ENCODE measurements at places on chromosomes 1 and 21. TPM values are rescaled to one million over a fixed set of nuclear protein-coding genes. Genes with fewer than 3 reads are reported as not detected.
A peak's percentile ranks its signal among the peaks of the same experiment; 100 is the strongest.

S100A8 gene
- 0.93 TPM for total RNA-seq

MCOLN2 gene
- total RNA-seq, result 60.1 TPM

DNA sequence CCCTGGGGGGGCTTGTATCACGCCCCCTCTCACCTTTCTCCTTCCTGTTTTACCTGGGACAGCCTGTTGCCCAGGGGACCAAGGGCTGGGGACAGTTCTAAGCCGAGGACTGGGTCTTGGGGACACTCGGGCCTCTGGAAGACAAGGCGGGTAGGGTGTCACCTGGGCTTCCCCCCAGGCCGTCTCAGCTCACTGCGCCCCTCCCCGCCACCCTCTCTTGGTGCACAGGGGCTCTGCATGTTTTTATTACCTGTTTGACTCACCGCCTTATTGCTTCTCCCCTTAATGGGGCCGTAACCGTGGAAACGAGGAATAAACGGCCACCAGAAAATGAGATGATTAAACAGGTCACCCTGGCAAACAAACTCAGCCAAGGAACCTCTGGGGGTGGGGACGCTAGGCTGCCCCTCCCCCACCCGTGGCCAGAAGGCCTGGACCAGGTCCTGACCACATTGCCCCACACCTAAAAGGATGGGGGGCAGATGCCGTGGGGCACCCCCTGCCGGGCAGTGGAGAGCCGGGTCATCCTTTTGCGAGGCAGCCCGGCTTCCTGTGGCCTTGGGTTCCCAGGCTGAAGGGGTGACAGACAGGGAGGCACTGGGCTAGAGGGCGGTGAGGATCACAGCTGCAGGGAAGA lies 109.9 kb downstream of the CASZ1 start:
- no peak overlapping the region for H3K27ac ChIP-seq
- peaks cover 5% of the 10 kb centered on the region for H3K4me1 ChIP-seq
- no peak for DNase-seq
- peaks cover 12% of the 10 kb centered on the region for H3K36me3 ChIP-seq

DNA sequence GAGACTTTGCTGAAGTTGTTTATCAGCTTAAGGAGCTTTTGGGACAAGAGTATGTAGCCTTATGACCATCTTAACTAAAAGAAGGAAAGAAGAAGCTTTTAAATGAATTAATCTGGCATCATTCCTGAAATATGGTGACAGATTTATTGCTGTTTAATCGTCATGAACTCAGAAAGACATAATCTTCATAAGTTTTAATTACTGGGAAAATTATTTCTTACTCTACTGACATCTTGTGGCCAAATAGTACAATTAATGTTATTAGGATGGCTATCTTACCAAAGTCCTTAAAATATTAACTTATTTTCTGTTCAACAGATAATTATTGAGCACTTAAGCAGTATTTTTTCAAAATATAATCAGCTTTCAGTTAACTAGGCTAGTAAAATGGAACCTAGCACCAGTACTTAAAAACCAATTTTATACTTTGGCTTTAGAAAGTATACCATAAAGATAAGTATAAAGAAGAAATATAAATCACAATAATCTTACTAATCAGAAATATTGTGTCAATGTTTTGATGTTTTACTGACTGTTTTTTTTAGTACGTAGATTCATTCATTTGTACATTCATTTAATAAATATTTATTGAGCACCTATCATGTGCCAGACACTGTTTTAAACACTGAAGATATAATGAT lies 34.7 kb upstream of the GPR25 start:
- DNase-seq, result no peak
- no peaks in the 10 kb centered on the region for H3K27me3 ChIP-seq
- H3K4me3 ChIP-seq, result no peak overlapping the region
- H3K27ac ChIP-seq, result no peak overlapping the region
- no peaks in the 10 kb centered on the region for H3K36me3 ChIP-seq

DNA sequence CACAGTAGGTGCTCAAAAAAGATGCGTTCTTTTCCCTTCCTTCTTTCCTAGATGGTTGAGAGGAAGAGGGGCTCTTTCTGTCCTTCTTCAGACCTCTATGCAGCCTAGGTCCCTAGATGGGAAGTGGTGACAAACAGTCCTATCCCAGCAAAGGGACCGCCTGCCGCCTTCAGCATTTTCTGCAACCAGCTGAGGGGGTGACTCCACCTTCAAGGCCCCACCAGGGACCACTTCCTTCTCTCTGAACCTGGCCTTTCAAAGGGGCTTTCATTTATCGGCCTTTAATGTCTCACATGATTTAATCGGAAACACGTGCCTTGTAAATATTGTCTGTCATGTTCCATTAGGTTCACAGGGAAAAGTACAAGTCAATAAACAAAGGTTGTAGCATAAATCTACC lies 32.6 kb downstream of the GLIS1 start:
- no peak overlapping the region for H3K4me3 ChIP-seq
- no peaks in the 10 kb centered on the region for H3K36me3 ChIP-seq
- DNase-seq, result no peak
- H3K4me1 ChIP-seq, result no peaks in the 10 kb centered on the region

GRCh38 chr1:7219031-7219430 lies 433.8 kb downstream of the CAMTA1 start:
- H3K27me3 ChIP-seq, result peaks cover 5% of the 10 kb centered on the region
- H3K36me3 ChIP-seq, result no peaks in the 10 kb centered on the region
- no peak overlapping the region for H3K4me3 ChIP-seq
- no peak for DNase-seq
- no peak overlapping the region for H3K27ac ChIP-seq
- no peaks in the 10 kb centered on the region for H3K4me1 ChIP-seq

DNA sequence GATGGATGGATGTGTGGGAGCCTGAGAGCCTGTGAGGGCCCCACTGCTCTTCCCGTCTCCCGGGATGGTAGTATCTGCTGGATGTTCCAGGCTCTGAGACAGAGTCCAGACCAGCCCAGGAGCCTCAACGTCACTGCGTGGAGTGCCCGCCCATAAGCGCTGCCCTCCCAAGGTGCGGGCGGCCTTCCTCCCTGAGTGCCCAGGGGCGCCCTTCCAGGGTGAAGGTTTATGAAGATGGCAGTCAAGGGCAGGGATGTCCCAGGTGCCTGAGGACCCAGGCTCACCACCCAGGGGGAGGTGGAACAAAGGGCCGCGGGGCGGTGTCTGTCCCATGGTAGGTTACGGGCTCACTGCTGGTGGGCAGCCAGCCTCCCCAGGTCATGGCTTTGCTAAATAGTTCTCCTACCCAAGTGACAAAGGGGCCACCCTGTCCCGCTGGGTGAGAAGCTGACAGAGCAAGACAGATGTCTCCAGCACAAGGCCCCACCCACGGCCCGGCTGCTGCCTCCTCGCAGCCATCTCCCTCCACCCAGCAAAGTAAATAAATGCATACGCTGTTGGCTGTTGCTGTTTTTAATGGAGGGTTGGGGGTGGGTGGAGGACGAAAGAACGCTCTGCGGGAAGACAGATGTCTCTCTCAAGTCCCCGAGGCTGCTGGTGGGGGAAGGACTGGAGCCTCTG lies 9.0 kb upstream of the GPR153 start:
- H3K27me3 ChIP-seq, result no peaks in the 10 kb centered on the region
- H3K4me1 ChIP-seq, result no peaks in the 10 kb centered on the region
- DNase-seq, result no peak
- no peaks in the 10 kb centered on the region for H3K36me3 ChIP-seq

DNA sequence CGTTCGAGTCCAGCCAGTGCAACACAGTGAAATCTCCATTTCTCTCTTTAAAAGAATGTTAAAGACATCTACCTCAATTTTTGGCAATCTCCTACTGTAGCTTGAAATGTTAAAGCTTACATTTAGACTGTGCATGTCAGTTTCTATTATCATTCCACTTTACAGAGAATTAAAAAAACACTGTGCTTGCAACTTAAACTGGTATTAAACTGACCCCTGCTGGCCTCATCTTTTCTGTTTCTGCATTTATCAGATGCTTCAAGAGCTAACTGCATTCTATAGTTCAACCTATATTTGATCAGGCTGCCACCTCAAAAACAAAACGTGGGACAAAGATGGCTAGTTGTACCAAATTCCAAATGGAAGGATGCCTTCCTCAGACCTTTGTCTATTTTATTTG lies 226.5 kb downstream of the SMYD3 start:
- no peak overlapping the region for H3K27ac ChIP-seq
- no peaks in the 10 kb centered on the region for H3K4me1 ChIP-seq
- no peak overlapping the region for H3K4me3 ChIP-seq
- H3K27me3 ChIP-seq, result no peaks in the 10 kb centered on the region
- peaks cover 5% of the 10 kb centered on the region for H3K36me3 ChIP-seq
- no peak for DNase-seq

GRCh38 chr1:211472724-211473123 lies 19.2 kb downstream of the RD3 start:
- no peak overlapping the region for H3K27ac ChIP-seq
- DNase-seq, result no peak
- no peaks in the 10 kb centered on the region for H3K36me3 ChIP-seq

DNA sequence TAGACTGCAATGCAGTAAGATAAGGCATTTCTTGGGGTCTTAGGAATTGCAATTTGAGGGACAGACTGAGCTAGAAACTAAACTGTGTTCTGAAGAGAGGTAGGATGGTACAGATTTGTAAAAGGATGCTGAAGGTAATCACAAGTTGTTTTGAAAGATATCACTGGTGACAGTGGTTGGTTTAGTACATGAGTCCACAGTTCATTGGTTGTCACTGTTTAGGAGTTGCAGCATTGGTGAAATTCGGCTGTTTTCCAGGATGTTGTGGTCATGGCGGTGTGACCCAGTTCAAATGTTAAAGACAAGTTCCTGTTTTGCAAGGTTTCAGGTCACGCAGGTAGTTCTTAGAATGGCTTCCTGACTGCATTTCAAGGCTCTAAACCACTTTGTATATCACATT lies 292.8 kb upstream of the B3GALT2 start:
- H3K4me3 ChIP-seq, result peak overlapping the region; percentile 35
- no peaks in the 10 kb centered on the region for H3K36me3 ChIP-seq
- peaks cover 47% of the 10 kb centered on the region for H3K4me1 ChIP-seq
- peak; percentile 19 for DNase-seq
- H3K27ac ChIP-seq, result peak overlapping the region; percentile 81

GRCh38 chr1:152110365-152110859 lies 4.8 kb downstream of the TCHH start:
- no peaks in the 10 kb centered on the region for H3K4me1 ChIP-seq
- no peak overlapping the region for H3K27ac ChIP-seq
- peaks cover 3% of the 10 kb centered on the region for H3K27me3 ChIP-seq
- no peak overlapping the region for H3K4me3 ChIP-seq

DNA sequence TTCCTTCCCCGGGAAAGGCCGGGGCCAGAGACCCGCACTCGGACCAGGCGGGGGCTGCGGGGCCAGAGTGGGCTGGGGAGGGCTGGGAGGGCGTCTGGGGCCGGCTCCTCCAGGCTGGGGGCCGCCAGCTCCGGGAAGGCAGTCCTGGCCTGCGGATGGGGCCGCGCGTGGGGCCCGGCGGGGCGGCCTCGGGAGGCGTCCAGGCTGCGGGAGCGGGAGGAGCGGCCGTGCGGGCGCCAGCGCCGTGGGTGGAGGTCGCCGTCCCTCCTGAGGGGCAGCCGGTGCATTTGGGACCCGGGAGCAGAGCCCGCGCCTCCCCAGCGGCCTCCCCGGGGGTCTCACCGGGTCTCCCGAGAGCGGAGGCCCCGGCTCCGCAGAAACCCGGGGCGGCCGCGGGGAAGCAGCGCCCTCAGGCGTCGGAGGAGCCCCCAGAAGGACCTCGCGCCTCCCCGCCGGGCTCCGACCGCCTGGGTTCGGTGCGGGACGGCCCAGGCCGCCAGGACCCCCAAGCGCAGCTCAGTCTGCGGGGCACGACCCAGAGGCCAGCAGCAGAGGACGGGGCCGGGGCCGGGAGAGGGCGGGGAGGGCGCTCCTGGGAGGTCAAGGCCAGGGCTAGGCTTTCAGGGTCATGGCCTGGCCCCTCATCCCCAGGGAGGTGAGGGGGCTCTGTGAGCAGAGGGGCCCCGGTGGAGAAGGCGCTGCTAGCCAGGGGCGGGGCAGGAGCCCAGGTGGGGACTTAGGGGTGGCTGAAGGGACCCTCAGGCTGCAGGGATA lies 7.2 kb upstream of the SLX9 start:
- H3K27me3 ChIP-seq, result no peaks in the 10 kb centered on the region
- H3K4me3 ChIP-seq, result peak overlapping the region; percentile 41
- H3K36me3 ChIP-seq, result no peaks in the 10 kb centered on the region
- peaks cover 45% of the 10 kb centered on the region for H3K4me1 ChIP-seq

DNA sequence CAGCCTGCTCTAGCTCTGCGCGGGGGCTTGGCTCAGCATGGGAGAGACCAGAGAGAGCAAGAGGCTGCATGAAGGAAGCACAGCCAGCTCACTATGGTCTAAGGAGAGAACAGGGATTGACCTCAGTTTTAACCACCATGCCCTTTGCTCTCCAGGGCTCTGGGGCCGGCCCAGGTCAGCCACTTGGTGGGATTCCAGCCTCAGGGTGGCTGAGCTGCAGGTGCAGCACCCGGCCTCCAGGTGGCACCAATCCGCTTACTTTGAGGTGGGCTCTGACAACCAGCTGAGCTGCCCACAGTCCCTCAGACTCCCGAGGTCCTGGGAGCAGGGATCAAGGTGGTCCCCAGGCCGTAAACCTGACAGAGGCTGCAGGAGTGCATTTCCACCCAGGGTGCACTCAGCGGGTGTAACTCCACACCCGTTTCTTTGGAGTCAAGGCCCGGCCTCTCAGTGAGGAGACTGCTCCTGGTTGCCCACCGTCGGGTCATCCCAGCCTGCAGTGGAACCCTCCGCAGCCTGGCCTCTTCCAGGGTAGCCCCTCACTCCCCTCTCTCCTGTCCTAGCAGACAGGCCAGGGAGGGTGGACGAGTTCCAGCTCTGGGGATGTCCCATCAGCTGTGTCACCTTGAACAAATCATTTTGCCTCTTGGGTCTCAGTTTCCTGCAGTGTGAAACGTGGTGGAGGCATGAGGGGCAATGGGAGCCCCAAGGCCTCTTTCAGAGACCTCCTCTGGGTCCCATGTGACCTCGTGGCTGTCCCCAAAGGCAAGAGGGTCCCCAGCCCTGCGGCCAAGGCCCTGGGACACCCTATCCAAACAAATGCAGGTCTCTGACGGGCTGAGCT lies 607 bp upstream of the LGR6 start:
- peaks cover 30% of the 10 kb centered on the region for H3K27me3 ChIP-seq
- peaks cover 18% of the 10 kb centered on the region for H3K4me1 ChIP-seq
- no peak overlapping the region for H3K27ac ChIP-seq

DNA sequence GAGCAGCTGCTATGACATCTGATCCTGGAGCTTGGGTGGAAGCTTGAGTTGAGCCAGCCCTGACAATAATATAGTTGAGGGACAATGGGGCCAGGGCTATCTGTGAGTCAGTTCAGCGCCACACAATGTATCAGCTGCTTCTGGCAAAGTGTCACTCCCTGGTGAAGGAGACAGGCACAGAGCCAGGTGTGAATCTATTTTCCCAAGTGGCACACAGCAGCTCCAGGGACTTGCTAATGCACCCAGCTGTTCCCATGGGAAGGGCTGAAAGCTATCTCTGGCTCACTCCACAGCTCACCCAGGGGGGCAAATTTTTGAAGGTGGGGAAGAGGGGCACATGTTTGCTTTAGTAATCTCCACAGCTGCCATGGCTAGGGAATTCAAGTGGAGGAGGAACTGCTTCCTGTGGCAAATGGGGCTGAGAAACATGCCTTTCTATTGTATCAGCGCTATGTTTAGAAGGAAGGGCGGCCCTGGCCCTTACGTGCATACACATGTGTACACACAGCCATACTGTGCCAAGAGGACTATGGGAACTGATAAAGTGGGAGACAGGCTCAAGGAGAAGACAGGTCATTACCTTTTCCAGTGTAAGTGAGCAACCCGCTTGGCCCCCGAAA lies 2.2 kb downstream of the CYB5R1 start:
- peaks cover 35% of the 10 kb centered on the region for H3K36me3 ChIP-seq
- H3K27ac ChIP-seq, result peak overlapping the region; percentile 24
- no peak for DNase-seq

- no peak overlapping the region for H3K27ac ChIP-seq
- no peak overlapping the region for H3K4me3 ChIP-seq
- H3K36me3 ChIP-seq, result no peaks in the 10 kb centered on the region
- no peak for DNase-seq
- H3K4me1 ChIP-seq, result no peaks in the 10 kb centered on the region
Measured at GRCh38 chr1:4108758-4109627, 208.9 kb upstream of the C1orf174 start.

All from activated B cell treated with CpG ODN at 0.5 μM for 24 hours (primary cell).